ENCODE measurements at places on chromosomes 7 and 10. TPM values are rescaled to one million over a fixed set of nuclear protein-coding genes. Genes with fewer than 3 reads are reported as not detected.

Gene WNT2
- total RNA-seq, result not detected

Gene CTAGE4
- total RNA-seq, result 1.0 TPM

Gene CUX1
- 24.5 TPM for total RNA-seq

Gene TAS2R41
- total RNA-seq, result not detected

Gene PLXNA4
- 5.9 TPM for total RNA-seq

Gene NPC1L1
- not detected for total RNA-seq

Gene DPP6
- not detected for total RNA-seq

Gene SNCG
- 0.29 TPM for total RNA-seq

Gene NRP1
- 3.4 TPM for total RNA-seq

Gene ASIC3
- 4.5 TPM for total RNA-seq

Gene SLC35B4
- total RNA-seq, result 22.3 TPM

Gene PRKAR2B
- 0.63 TPM for total RNA-seq

Gene ITPRID1
- not detected for total RNA-seq

Gene UROS
- 50.7 TPM for total RNA-seq

Gene ZNF804B
- not detected for total RNA-seq

Gene LRRD1
- total RNA-seq, result not detected

Gene RNF32
- 3.7 TPM for total RNA-seq

Gene NPFFR1
- not detected for total RNA-seq

Gene LHFPL3
- not detected for total RNA-seq

Gene FAM24B
- 14.2 TPM for total RNA-seq

Gene EVX1
- not detected for total RNA-seq

Gene ANKRD1
- not detected for total RNA-seq

Gene AKR1B15
- not detected for total RNA-seq

Gene UPK3B
- total RNA-seq, result 0.46 TPM

Gene SLC16A12
- total RNA-seq, result not detected

Gene TMEM176A
- not detected for total RNA-seq

Gene ADK
- total RNA-seq, result 28.8 TPM

Gene RBM20
- 0.27 TPM for total RNA-seq

Gene MSMB
- total RNA-seq, result not detected

Gene APBB1IP
- 59.3 TPM for total RNA-seq

Gene FGL2
- 4.4 TPM for total RNA-seq

Gene HILPDA
- total RNA-seq, result 10.4 TPM

Gene ELN
- total RNA-seq, result not detected

Gene SMKR1
- total RNA-seq, result 1.1 TPM

Gene LIPN
- not detected for total RNA-seq

Gene RASSF4
- total RNA-seq, result 3.6 TPM

Gene CRHR2
- not detected for total RNA-seq

Gene SLC18A2
- not detected for total RNA-seq

Gene CASD1
- total RNA-seq, result 15.9 TPM

Gene ADIRF
- not detected for total RNA-seq

Gene GRM3
- not detected for total RNA-seq

Gene CPA2
- not detected for total RNA-seq

Gene HGF
- total RNA-seq, result 0.54 TPM

Gene SLC29A3
- 2.7 TPM for total RNA-seq

Gene DEPP1
- 4.4 TPM for total RNA-seq
